ENCODE measurements at places on chromosomes 5 and 9.

DNA sequence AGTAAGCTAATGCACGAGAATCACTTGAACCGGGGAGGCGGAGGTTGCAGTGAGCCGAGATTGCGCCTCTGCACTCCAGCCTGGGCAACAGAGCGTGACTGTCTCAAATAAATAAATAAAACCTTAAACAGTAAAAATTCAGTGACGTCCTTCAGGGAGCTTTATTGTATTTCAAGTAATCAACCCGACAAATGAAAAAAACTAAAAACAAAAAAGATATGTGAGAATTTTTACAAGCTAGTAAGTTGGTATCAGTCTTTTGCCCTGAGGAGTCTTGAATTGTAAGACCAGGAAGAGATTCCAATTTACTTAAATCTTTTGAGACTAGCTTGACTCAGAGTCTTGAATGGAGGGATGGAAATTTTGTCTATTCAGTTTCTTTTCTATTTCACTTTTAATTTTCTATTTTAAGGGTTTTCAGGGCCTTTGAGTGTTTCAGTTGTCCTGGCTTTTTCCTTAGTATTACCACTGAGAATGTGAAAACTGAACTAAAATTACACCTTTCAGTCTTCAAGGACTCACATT is 126.0 kb upstream of the DHFR start:
- no peak for DNase-seq

GRCh38 chr5:129563585-129563984 is 103.5 kb downstream of the ADAMTS19 start:
- DNase-seq: no peak

DNA sequence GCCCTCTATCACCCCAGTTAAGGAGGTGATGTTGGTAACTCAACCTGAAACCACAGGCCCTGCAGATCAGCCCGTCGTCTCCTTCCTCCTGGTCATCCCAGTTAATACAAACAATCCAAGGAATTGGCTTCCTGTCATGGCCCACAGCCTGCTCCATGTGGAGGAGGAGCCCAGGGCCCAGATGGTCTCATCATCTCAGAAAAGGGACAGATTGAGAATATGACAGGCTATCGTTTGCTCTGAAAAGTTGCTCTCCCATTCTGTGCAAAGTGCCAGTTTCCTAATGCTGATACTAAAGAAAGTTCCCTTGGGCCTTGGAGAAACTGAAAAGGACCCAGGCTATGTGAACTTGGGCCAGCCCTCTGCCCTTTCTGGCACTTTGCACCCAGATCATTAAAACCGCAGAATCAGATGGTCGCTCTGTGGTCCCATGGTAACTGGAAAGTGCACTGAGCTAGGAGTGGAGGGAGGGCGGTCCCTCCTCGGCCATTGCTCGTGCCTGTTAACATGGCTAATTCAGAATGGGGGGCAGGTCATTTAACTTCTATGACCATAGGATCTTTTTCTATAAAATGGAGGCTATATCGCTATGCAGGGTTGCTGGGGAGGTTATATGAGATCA is 675 bp upstream of the SPAAR start:
- DNase-seq: no peak

GRCh38 chr9:72875221-72875620 is 77.6 kb downstream of the ALDH1A1 start:
- no peak for DNase-seq

- no peak for DNase-seq
Observed at GRCh38 chr5:105230516-105231157, 1668.0 kb upstream of the NUDT12 start.

DNA sequence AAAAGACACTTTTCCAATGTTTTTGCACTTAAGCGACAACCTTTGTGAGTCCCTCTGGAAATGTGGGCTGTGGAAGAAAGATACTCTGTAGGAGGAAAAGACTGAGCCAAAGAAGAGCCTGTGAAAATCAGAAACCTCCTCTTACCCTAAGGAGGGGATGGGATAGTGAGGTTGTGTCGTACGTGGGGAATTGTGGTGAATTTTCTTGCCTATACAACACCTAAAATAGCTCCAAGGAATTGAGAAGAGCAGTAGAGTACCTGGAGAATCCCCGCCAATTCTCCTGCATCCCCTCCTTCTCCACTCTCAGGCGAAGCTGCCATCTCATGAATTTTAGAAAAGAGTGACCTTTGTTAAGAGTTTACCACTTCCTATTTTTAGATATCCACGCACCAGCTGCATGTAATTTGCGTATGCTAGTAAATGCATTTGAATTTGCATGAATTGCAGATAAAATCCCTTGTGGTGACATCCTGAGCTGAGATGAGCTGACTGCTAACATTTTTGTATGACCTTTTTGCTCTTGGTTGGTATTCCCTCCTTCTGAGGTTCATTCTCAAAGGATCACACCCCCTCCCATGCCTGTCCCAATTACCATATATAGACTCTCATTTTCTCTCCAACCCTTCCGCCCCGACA is 147.2 kb downstream of the PCSK5 start:
- DNase-seq: no peak

DNA sequence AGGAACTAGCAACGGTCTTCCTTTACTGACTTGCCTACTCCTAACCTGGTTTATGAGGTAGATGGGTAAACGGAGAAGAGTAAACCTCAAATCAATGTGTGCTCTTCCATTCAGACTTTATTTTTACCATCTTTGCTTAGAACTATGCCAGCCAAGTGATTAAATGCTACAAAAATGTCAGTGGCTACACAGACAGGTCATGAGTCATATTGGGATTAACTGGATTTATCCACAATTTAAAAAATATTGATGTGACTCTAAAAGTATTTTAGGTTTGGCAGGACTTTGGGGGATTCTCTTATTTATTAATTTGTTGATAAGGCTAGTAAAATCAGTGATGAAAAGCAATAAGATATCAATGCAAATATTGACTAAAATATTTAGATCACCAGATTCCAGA is 275.0 kb downstream of the PLK2 start:
- DNase-seq: no peak

GRCh38 chr9:8156346-8156745 is 356.8 kb upstream of the DMAC1 start:
- no peak for DNase-seq

DNA sequence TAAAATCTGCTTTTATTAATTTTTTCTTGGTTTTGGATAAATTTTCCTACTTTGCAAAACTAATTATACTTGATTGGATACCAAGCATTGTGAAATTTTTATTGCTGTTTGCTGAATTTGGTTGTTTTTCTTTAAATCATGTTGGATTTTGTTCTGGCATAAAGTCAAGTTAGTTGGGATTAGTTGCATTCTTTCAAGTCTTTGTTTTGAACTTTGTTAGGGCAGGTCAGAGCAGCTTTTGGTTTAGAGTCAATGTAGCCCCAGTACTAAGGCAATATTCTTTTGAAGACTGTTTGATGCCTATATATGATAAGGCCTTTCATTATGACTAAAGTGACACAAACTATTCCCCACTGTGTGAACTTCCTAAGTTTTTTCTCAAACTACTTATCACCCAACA is 531.1 kb downstream of the RASEF start:
- no peak for DNase-seq

DNA sequence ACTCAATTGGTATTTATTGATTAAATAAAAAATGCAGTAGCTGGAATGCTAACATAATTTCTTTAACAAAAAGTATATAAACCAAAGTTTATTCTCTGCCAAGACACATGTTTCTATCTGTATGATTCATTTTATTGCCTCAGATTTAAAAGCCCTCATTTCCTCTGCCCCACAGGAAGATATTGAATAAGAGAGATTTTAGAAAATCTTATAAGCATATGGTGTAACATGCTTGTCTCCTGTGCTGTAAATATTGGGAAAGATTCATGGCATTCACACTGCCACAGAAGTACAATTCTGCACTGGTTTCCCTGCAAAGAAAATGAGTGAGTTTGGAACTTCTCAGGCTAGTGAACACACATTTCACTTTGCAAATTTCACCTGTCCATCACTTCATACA is 134.9 kb upstream of the FBXL7 start:
- DNase-seq: no peak

GRCh38 chr9:132937463-132937901 is 6.9 kb downstream of the TSC1 start:
- no peak for DNase-seq

DNA sequence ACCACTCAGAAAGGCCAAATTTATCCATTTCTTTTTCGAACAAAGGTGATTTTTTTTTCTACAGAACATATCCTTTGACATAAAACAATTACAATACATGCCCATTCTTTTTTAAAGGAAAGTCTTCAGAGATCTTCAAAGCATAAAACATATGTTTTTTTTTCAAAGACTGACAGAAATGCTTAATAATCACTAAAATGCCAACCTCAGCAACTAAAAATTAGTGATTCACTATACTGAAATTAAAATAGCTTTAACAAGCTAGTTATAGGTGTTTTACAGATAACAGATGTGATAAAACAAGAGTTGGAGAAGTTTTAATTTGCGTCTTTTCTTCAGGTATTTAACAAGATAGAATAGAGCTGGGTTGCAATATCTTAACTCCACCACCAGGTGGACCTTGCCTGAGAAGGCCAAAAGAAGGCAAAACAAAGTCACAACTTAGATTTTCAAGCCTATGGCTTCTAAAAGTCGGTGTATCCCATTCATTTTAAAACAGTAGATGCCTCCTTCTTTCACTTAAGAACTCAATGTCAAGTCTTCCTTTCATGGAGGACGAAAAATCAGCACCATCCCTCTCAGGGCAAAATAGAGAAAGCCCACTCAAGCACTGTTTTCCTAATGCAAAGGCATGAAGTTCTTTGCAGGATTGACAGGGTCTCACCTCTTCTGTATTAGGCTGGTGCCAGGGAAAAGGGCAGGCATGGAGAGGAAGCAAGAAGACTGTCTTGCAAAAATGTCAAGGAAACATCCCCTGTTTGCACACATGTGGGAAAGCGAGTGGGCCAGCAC is 31.1 kb upstream of the CPLX2 start:
- DNase-seq: no peak

- DNase-seq: no peak
Observed at GRCh38 chr5:32130865-32131264, 43.3 kb downstream of the GOLPH3 start.

- DNase-seq: no peak
Observed at GRCh38 chr9:107227774-107228173, 55.3 kb upstream of the RAD23B start.

- no peak for DNase-seq
Observed at GRCh38 chr9:127300886-127301447, 36.4 kb downstream of the GARNL3 start.

DNA sequence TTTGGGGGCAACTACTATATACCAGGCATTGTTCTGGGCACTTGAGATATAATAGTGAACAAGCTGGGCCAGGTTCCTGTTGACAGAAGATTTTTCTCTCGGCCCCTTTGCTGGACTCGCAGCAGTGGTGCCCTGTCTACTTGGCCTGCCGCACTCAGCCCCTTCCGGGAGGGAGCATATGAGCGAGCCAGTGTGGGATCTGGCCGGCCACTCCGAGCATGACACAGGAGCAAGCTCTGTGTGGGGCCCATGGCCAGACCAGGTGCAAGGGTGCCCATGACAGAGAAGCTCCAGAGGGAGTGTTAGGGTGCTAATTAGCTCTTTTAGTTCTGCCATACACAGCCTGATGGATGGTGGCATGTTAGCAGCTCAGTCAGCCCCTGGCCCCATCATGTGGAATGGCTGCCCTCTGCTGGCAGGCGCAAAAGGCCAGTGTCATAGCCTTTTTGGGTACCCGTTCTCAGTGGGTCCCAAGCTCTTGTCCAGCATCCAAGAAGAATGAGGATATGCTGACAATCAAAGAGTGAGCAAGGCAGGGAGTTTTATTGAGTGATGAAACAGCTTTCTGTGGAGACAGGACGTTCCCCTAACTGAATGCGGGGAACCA is 9.3 kb upstream of the KIF4B start:
- DNase-seq: no peak

GRCh38 chr9:126232461-126232860 is 94.2 kb upstream of the MVB12B start:
- DNase-seq: no peak

DNA sequence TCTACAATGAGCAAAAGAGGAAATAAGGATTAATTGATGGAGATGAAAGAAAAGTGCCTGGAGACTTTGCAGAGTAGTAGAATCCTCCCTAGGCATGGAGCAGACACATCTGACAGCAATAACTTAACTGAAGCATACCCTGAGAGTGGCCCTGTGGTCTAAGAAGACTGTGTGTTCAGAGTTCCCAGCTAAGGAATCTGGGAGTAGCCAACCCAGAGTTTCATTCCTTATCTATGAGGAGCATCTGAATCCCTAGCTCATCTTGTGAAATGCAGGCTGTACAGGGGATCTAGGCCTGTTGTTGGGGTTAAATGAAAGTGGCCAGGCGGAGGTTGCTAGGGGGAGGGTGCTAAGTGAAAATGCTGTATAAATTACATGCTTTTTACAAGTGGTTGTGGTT is 233.1 kb upstream of the FBXL7 start:
- DNase-seq: no peak

DNA sequence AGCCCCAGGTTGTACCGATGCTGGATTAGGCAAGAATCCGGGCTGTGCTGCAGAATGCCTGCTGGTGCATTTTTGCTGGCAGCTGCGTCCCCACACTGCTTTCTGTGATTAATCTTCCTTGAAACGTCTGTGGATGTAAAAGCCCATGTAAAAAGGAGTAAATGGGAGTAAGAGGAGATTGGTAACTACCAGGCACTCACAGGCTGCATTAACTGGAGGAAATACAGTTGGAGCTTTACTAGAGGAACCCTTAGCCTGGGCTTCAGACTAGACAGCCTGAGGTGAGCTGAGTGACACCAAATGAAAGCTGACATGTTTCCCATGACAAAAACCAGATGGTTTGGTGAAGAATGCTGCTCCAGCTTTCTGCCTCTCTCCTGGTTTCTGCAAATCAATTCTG is 190.4 kb upstream of the GAS1 start:
- no peak for DNase-seq

DNA sequence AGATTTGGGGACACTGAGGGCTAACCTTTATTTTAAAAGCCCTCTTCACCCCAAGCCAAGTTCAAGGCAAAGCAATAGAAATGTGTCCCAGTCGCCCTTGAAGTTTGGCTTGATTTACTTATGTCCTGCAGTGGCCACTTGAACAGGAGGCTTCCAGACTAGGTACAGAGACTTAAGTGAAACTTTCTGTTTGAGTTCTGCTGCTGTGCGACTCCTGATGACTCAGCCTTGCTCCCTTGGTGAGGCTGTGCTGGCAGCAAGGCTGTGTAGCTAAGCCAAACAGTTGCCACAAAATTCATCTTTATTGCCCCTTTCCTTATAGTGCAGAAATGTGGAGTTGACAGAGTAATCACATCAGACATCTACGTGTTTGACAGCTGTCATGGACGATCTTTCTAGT is 68.8 kb upstream of the NTRK2 start:
- DNase-seq: no peak
